ENCODE measurements at places on chromosomes 4 and X.
A peak's percentile ranks its signal among the peaks of the same experiment; 100 is the strongest.

- no peak for DNase-seq
These were observed 80.6 kb downstream of the ATXN3L start for GRCh38 chrX:13239272-13239671.

- no peak for DNase-seq
These were observed 3.4 kb upstream of the USP11 start for GRCh38 chrX:47229427-47229826.

DNA sequence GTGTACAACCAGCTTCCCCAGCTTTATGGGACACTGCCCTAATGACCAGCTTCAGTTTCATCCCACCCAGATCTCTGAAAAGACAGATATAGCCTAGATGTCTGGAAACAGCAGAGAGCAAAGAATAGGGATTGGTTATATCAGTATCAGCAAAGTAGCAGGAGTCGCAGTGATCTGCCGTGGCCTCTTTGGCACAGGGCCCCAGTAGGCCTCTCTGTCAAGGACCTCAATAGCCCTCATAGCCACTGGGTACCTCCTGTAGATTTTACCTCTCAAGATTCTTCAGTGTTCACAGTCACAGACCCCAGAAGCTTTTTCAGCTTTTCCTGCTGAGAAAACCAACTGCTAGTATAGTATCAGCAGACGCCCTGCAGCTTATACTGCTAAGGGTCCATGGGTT is 104.6 kb downstream of the ARHGEF9 start:
- no peak for DNase-seq

DNA sequence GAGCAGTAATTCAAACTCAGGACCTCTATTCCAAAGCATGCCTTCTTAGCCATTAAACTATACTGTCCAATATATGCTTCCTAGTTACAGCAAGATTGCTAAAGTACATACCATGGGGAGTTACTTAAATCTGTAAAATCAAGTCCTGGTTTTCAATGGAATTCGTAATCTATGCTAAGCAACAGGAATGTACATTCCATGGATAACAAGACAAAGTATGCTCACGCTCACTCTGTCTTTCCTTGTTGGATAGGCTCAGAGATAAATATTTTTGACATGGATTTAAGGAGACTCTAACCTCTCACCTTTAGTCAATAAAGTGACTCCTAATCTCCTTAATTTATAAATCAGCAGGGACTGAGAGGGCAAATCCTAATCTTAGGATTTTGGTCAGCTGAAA is 47.3 kb upstream of the STK26 start:
- DNase-seq = no peak

GRCh38 chr4:185265942-185266341 is 56.5 kb downstream of the SNX25 start:
- no peak for DNase-seq

- no peak for DNase-seq
These were observed 151.4 kb upstream of the USP9X start for GRCh38 chrX:40933706-40934425.

DNA sequence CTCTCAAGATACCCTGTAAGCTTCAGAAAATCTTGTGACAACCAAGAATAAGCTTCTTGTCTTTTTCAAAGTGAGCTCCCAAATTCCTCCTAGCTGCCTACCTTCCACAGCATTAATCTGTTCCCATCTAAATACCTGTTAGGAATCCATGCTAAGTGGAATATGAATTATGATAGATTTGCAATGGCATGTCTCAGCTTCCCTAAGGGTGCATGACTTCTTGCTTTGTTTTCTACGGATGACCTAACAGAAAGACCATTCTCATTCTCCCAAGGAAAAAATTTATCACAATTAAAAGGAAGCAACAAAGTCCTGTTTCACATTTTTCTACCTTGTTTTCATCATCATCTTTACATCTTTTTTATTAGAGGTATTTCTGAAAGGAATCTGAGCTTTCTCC is 532.7 kb downstream of the GRXCR1 start:
- no peak for DNase-seq

DNA sequence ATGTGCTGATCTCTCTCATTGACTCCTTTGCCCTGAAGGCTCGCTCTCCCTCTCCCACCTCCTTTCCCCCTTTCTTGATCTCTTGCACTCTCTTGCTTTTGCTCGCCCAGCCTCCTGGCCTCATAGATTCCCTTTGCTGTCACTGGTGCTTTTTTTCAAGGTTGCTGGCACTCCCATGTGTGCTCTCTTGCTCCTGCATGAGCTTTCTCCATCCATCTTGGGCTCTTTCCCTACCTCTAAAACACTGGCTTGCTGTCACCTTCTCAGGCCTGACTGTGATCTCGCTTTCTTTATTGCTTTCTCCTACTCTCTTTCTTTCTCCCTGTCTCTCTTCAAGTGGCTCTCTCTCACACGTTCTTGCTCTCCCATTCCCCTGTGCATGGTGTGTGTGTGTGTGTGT is 202.0 kb downstream of the HS6ST2 start:
- DNase-seq = no peak

DNA sequence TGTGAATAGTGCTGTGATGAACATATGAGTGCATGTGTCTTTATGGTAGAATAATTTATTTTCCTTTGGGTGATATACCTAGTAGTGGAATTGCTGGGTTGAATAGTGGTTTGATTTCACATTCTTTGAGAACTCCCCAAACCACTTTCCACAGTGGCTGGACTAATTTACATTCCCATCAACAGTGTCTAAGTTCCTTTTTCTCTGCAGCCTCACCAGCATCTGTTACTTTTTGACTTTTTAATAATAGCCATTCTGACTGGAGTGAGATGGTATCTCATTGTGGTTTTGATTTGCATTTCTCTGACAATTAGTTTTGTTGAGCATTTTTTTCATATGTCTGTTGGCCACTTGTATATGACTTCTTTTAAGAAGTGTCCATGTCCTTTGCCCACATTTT is 29.1 kb downstream of the JADE3 start:
- DNase-seq = no peak

- DNase-seq = no peak
These were observed 6.0 kb downstream of the CXCL2 start for GRCh38 chr4:74092957-74093356.

DNA sequence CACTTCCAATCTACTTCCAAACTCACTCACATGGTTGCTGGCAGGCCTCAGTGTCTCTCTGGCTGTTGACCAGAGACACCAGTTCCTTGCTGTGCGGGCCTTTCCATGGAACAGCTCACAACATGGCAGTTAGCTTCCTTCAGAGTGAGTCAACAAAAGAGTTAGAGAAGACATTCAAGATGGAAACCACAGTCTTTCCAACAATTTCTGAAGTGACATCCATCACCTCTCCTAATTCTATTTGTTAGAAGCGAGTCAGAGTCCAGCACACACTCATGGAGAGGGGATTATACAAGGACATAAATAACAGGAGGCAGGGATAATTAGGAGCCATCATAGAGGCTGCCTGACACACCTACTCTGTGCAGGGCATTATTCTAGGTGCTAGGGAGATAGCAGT is 62.5 kb upstream of the TMEM164 start:
- no peak for DNase-seq

DNA sequence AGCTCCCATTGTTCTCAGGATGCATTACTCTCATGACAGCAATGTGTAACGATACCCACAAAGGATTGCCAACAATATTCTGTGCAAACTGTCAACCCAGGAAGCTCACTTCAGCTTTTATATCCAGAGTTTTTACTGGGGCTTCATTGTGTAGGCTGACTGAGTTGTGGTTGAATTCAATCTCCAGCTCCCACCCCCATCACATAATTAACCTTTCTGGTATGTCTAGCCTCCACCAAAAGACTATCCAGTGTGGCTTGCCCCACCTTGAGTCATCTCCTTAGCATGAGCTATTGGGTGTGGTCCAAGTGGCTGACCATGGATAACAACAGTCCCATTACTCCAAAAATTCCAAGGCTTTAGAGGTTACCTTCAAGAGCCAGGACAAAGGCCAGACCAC is 17.7 kb upstream of the TAB3 start:
- no peak for DNase-seq

GRCh38 chr4:53974561-53974960 is 89.8 kb downstream of the CHIC2 start:
- DNase-seq = no peak

GRCh38 chr4:101068115-101068514 is 279.2 kb downstream of the PPP3CA start:
- no peak for DNase-seq

- no peak for DNase-seq
These were observed 3.3 kb downstream of the STK32B start for GRCh38 chr4:5054532-5054931.

- DNase-seq = no peak
These were observed 1267.3 kb downstream of the PCDH19 start for GRCh38 chrX:99142745-99143144.

DNA sequence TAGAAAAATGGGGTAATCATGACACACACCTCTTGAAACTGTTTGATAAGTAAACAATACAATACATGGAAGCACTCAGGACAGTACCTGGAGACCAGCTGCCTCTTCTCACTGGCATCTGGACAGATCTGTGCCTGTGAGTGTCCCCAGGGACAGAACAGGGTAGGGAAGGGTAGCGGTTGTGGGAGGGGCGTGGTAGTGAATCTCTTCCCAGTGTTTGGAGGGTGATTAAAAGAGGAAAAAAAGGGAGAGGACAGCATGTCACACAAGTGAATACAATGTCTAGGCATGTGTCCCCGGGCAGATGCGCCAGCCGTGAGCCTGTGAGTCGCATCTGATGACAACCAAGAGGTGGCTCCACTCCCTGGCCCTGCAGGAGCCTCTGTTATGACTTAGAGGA is 138.8 kb upstream of the MSX1 start:
- no peak for DNase-seq

- DNase-seq = no peak
These were observed 146.2 kb downstream of the KCNIP4 start for GRCh38 chr4:21802406-21802805.

- peak; percentile 86 for DNase-seq
These were observed at the start of gene RASSF6 for GRCh38 chr4:73620115-73620792. TSS of gene RASSF6 (minus strand) at chr4:73620436. CDS start at chr4:73611795, 8,641 bp downstream.

GRCh38 chr4:42655921-42656678 is 805 bp downstream of the ATP8A1 start:
- DNase-seq = peak; percentile 34

GRCh38 chrX:17007134-17007768 is 60.8 kb downstream of the REPS2 start:
- peak; percentile 42 for DNase-seq

DNA sequence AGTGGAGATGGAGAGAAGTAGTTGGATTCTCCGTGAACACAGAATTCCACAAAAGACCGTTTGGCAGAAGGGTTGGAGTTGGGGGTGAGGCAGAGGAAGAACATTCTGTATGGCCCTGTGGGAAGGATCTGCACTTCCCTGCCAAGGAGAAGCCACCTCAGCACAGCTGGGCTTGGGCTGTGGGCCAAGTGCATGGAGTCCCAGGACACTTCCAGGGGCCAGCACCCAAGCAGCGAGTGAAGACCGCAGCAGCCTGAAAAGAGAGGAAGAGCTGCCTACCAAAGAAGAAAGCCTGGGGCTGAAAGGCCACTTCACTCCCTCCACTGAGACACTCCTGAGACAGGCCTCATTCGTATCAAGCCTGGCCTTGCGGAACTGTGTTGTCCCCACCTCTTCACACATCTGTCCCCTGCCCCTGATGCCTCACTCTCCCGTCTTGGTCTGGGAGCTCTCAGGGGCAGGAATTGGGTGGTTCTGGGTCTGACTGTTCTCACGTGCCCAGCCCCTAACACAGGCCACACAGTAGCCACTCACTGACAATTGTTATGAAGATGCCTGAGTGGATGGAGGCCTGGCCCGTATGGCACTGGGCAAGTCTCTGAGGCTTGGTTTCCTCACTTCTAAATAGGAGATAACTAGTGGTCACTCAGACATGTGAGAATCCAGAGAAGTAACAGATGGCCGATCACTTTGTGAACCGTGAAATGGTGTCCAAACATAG is 3.3 kb upstream of the AWAT2 start:
- no peak for DNase-seq

DNA sequence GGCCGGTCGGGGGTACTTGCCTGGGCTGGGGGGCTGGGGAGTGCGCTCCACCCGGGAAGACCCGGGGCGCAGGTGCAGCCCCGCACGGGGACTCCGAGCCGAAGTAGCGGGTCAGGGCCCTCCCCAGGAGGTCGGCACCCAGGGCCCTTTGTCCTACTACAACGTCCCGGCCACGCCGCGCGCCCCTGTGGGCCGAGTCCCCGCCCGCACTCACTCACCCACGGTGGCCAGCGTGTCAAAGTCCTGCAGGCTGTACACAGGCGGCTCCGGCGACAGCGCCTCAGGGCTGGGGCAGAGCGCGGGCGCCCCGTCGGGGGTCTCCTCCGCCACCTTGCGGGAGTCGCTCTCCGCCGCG is 602 bp downstream of the PRKX start:
- no peak for DNase-seq

DNA sequence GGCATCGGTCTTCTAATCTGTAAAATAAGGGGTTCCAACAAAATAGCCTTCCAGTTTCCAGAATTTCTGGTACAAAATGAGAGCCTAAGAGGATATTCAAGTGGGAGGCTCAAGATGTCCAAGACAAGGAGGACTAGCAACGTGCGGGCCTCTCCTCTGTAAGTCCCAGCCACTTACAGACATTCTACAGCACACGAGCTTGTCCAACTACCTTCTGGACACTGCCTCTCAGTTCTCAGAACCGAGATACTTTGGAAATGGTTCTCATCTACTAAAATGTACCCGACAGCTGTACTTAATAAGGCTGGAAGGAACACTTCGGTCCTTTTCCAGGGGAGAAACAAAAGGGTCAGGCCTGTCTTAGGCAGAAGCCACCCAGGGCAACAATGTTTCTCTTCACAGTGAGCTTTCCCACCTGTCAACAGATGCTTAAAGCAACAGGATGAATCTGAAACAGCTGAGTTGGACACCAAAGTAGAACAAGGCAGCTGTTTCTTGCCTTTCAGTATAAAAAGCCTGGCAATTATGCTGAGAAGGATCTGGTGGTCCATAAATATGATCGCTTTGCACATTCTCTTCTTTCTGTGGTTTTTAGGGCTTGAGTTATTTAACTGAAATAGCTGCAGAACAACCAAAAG is 127.0 kb downstream of the HS6ST2 start:
- no peak for DNase-seq

- no peak for DNase-seq
These were observed 26.6 kb downstream of the PPM1K start for GRCh38 chr4:88257726-88258125.

DNA sequence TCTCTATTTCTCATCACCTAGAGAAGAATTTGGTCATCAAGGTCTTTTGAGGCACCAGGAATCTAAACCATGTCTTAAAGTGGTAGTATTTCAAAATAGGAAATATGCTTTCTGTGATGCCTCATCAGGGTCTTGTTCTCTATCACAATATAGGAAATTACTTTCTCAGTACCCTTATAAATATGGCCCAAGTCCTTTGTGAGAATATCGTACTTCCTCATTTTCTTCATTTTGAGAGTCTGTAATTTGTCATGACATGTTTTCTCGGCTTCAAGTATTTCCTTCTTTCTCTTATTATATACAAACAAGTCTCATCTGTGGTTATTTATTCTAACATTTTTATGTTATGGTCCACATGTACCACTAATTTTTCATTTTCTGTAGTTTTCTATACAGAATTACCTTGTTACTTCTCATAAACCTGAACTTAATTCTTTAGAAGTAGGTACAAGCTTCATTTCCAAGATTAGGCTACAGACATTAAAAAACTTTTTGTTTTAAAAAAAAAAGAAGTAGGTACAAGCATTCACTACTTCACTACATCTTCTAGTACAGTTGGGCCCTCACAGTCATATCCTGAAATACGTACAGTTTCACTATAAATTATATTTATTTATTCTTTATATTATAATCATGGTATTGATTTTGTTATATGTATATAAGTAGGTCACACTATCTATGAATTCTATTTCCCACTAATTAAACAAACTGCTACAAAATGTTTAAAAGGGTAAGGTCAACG is 54.4 kb downstream of the KLHL13 start:
- DNase-seq = no peak
